ENCODE measurements at places on chromosomes 11 and 22.

DNA sequence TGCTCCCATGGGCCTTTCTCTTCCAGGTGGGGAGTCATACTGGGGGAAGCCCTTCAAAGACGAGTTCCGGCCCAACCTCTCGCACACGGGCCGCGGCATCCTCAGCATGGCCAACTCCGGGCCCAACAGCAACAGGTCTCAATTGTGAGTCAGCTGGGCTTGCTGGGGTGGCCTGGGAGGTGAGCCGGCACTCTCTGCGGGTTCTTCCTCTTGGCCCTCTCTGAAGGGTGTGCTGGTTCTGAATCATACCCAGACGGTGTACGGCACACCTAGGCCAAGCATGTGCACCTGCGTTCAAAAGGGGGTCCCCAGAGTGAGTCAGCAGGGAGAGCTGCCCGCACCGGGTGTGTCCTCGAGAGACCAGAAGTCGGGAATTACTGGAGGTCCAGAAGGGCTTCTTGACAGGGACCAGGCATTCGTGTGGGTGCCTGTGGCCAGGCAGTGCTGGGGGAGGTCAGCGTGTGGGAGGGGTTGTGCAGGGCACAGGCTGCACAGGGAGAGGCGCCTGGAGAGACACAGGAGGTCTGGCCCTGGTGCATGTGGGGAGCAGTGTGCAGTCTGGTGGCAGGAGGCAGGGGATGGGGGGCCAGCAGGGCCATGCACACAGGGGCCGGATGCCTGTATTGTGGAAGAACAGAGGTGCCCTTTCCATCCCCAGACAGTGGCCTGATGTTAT is 23.0 kb downstream of the PPIL2 start:
- DNase-seq = no peak

- no peak for DNase-seq
Observed at GRCh38 chr11:77598195-77598594, 8.4 kb downstream of the AQP11 start.

- no peak for DNase-seq
Observed at GRCh38 chr11:102589047-102589459, 36.1 kb downstream of the MMP20 start.

DNA sequence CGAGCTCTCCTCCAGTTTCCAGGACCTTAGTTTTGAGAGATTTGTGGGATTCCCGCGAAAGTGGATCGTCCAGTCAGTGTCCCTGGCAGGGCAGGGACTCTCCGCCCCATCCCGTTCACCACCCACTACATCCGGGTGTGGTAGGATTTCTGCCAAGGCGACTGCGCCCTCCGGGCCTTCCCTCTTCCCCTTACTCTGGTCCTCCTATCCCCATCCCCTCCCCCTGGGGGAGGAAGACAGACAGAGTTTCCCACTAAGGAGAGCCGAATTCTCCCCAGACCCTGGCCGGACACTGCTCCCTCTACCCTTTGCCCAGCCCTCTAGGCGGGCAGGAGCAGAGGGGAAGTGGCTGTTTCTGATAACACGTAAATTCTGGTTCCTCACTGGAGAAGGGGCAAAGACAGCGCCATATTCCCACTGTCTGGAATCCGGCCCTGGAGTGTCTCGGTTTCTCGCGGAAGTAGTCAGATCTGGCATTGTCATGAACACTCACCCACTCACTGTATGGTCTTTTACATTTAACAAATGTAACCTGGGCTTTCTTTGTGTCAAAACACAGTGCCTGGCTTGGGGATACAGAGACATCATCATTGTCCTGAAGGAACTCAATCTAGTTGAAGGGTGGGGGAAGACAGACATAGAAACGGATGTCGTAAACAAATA is 1.1 kb upstream of the NECTIN1 start:
- peak; percentile 41 for DNase-seq

GRCh38 chr11:67272327-67273259 is 6.3 kb downstream of the GRK2 start:
- no peak for DNase-seq

All from stromal cell of bone marrow (primary cell).